ENCODE measurements at places on chromosomes 7 and 10.
A peak's percentile ranks its signal among the peaks of the same experiment; 100 is the strongest.

- peak; percentile 6 for DNase-seq
Measured at GRCh38 chr10:1420661-1421362, 316.5 kb downstream of the ADARB2 start.

DNA sequence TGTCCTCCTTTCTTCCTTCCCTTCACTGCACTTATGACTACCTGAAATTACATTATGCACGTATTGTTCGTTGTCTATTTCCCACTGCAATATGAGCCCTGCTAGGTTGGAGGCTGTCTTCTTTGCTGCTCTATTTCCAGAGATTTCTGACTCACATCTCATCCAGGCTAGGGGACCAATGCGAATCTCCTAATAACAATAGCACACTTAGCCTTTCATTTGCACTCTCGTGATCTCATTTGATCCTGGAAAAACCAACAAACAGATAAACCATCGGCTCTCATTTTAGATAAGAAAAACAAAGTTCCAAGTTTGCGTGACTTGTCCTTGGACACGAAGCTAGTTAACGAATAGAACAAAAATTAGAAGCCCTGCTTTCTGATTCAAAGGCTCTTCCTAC, 1.4 kb downstream of the ZNF438 start:
- DNase-seq, result no peak

DNA sequence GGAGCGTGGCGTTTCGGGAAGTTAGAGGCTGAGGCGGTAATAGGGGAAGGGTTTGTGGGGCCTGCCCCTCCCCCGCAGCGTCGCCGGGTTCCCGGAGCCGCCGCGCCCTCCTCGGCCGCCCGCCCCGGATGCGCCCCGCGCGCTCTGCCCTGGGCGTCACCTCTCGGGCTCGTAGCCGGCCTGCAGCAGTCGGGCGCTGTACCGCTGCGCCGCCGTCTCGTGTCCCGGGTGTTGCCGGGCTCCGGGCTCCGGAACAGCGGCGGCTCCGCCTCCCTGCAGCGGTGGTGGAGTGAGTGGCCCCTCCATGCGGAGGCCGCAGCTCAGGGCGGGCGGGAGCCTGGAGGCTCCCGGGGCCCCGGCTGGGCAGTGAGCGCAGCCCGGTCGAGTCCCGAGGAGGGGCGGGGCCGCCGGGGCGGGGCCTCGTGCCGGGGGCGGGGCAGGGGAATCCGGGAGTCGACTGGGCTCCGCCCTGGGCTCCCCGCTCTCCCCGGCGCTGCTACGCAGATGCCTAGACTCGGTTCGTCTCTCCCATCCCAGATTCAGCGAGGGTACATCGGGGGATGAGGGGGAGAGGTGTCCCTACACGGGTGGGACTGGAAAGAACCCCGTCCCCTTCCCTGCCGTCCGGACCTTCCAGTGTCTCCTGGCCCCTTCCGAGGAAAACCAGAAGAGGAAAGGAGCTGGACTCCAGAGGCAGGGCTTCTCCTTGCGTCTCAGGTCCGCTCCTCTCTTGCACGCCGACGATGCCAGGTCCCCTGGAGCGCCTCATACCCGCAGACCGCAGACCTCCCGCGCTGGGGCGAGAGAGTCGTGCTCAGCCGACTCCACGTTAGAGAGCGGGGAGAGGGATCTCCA, at the start of gene IMPDH1:
Gene IMPDH1 (minus strand): TSS at position 387 of the 855 bp plus-strand sequence. CDS start 81 bp downstream, at position 306.
- peak; percentile 16 for DNase-seq

GRCh38 chr10:125060026-125060425, 100.3 kb downstream of the CTBP2 start:
- no peak for DNase-seq

DNA sequence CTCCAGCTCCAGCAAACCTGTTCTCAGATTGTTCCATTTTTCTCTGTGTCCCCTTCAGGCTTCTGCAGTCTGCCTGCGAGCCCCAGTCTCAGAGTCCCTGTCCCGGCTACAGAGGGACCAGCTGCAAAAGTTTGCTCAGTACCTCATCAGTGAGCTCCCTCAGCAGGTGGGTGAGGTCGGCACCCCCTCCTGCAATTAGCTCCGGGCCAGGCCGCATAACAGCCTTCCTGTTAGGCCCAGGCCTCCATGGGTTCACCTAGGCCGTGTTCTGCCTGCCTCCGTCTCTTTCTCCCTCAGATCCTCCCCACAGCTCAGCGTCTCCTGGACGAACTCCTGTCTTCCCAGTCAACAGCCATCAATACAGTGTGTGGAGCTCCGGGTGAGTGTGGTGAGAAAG, 4.3 kb downstream of the ZSWIM8 start:
- DNase-seq, result no peak

DNA sequence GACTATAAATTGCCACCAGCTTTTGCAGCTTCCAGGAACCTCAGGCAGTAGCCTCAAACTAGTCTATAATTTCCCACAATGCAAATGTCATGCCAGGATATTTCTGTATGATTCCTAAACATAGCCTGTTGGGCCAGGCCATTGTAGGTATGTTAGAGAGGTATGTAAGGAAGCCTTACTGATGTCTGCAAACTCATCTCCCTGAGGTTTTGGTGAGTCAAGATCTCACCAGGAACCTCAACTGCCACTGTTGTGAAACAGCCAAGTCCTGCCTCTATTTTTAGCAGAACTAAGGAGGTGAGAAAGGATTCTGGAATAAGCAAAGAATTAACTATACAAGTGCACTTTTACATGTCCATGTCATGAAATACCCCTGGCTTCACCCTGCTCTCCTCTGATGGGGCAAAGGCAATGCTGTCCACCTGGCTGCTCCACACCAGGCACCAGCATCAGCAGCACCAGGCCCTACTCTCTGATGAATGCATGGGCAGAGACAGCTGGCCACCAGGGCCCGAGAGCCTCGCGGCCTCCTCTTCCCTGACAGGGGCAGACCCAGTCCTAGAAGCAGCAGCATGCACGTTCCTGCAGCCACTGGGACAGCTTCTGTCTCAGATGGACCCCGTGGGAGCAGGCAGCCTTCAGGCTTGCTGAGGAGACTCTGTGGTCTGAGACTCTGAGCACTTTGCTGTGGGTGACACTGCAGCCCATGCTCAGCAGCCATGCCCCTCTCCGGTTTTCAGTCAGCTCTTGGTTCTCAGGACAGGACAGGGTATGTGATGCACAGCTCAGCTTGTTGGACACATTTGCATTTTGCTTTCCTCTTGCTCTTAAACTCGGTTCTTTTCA, 147.3 kb downstream of the ZMYND11 start:
- no peak for DNase-seq

- DNase-seq, result peak; percentile 99
Measured at GRCh38 chr10:91652364-91652763, 19.5 kb upstream of the PPP1R3C start.

- no peak for DNase-seq
Measured at GRCh38 chr7:125246706-125247105, 317.1 kb upstream of the POT1 start.

GRCh38 chr7:94633014-94633341, 23.0 kb downstream of the SGCE start:
- DNase-seq, result no peak

- no peak for DNase-seq
Measured at GRCh38 chr7:3494947-3495346, 193.9 kb downstream of the SDK1 start.

- DNase-seq, result no peak
Measured at GRCh38 chr7:27661811-27662489, 733 bp downstream of the HIBADH start.

GRCh38 chr10:76461024-76461423, 1029.6 kb downstream of the LRMDA start:
- DNase-seq, result no peak

All from epithelial cell of proximal tubule (primary cell).